NT2/D1 (cell line): ENCODE measurements at places on chromosomes 4 and X.

GRCh38 chrX:23919706-23920320 is 12.0 kb downstream of the CXorf58 start:
- no peak for DNase-seq

DNA sequence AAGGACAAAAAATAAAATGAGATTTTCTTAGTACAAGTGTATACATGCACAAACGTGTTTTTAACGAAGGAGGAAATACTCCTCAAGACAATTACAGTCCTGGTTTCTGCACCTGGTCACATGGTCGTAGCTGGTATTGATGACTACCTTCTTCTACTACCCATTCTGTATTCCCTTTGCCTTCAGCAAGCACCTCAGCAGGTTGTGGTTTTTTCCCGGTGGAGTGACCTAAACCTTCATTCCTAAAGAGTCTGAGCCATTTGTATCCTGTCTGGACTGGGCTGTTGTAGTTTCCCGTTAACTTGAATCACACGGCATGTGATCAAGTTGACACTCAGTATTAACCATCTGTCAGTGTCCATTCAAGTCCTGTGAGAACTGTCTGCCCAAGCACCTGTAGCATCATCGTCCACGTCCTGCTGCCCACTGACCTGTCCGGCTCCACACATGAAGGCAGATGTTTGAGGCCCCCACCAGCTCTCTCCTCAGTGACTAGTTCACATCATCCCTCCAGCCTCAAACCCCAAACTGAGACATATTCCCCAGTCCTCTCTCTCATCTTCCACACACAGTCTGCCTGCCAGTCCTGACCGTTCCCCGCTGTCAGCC is 31.1 kb upstream of the TBC1D14 start:
- DNase-seq = no peak

DNA sequence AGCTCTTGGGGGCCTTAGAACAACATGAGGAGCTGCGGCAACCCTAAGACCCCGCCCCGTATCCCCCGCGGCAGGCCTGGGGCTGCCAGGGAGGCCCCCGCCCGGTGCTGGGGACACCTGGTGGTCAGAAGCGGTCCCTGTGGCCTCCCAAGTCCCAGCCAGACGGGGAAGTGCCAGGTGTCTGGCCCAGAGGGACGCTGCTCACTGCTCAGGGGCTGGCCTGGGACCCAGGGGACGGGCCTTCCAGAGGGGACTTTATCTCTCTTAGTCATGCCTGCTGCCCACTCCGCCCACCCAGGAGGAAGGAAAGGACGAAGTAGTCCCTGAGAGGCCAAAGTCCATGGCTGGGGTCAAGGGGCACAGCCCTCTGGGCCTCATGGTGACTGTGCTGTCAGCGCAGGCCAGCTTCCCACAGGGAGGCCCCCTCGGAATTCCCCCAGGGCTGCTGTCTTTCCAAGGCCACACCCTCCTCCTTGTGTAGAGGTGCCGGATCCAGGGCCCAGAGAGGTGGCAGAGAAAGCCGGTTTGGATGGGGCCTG is 31.0 kb upstream of the HTRA3 start:
- no peak for DNase-seq

DNA sequence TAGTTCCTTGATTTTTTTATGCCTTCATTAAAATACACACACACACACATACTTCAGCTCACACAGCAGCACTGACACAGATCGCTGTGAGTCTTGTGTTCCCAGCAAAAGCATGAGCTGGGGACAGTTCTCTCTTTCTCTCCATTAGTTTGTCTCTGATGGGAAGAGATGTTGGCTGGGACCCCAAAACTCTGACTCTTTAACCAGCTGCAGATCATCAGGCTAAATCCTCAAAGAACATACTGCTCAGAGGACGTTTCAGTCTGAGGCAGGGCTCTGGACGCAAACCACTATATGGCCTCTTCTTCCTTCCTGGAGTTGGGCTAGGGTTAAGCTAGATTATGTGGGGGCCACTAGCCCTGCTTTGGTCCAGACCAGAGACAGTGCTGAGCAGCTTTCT is 109.6 kb downstream of the NHSL2 start:
- no peak for DNase-seq

DNA sequence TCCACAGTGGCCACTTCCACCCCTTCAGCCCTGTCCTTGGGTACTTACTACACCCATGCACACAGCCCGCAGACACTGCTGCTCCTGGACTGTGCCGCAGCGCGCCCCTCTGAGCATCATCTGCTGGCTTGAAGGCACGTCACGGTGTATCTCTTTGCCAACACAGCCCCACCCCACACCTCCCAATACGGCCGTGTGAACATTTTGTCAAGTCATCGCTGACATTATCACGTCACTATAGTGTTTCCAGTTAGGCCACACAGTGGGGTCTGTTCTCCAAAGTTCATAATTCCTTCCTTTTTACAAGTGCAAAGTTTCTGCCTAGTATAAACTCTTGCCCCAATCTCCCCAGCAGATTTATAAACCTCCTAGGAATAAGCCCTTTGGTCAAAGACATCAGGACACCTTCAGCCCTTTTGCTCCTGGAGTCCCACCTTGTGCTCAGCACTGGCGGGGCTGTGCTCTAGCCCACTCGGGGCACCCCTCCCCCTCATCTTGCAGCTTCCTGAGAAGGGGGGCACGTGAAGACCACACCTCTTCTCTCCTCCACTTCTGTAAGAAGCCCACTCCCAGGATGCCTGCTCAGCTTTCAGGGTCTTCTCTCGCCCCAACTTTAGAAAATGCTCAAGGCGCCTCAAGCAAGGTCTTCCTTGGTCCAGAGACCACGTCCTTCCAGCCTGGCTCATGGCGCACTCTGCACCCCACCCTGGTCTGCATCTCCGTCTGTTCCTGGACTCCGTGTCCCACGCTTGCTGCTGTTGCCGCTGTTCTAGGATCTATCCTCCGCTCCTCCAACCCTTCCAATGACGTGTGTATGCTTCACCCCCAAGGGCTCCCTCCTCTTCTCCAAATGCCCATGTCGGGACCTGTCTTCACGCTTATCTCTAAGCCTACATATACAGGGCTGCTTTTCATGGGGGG is 7.2 kb downstream of the FAM53A start:
- DNase-seq = no peak

GRCh38 chrX:112614640-112615039 is 65.1 kb downstream of the LHFPL1 start:
- DNase-seq = peak; percentile 81

GRCh38 chr4:98387345-98388026 is 126.3 kb downstream of the RAP1GDS1 start:
- no peak for DNase-seq

DNA sequence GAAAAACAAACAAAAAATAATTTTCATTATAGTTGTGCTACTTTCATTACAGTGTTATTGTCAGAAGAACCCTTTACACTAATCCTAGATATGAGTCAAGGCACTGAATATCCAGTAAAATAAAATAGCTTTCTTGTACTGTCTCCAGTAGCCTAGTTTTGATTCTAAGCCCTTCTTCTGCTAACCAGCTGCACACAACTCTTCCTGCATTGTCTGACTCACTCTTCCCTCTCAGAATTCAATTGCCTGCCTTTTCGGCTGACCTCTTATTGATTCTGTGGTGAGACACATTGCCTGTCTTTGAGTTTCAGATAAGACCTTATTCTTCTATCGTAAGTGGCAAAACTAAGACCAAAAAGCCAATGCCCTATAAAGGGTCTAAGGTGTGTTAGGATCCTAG is 26.7 kb upstream of the PCDH18 start:
- DNase-seq = no peak

- DNase-seq = no peak
These were observed 1956.2 kb upstream of the AGA start for GRCh38 chr4:179398414-179398813.

DNA sequence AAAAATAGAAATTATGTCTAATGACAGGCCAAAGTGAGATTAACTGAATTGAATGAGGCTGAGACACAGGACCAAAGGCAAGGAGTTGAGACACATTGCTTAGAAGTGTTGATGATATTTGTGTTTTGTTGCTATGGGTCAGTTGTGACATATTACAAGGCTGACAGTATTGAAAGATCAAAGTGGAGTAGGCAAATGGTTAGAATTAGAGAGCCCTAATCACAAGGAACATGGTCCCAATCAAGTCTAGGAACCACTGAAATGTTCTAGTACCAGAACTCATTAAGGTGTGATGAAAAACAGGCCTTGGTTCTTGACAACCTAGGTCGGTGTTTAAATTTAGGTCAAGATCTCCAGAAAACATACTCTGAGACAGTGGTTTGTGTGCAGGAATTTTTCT is 896.3 kb upstream of the HS3ST1 start:
- no peak for DNase-seq

DNA sequence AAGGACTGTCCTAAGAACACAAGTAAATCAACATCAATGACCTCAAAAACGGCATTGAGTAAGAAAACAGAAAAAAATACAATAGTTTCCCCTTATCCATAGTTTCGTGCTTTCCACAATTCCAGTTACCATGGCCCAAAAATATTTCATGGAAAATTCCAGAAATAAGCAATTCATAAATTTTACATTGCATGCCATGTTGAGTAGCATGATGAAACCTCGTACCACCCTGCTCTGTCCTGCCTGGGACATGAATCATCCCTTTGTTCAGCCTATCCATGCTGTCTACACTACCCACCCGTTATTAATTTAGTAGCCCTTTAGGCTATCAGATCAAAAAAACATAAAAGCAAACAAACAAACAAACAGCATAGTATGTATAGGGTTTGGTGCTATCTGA is 51.1 kb downstream of the KLF3 start:
- DNase-seq = no peak

DNA sequence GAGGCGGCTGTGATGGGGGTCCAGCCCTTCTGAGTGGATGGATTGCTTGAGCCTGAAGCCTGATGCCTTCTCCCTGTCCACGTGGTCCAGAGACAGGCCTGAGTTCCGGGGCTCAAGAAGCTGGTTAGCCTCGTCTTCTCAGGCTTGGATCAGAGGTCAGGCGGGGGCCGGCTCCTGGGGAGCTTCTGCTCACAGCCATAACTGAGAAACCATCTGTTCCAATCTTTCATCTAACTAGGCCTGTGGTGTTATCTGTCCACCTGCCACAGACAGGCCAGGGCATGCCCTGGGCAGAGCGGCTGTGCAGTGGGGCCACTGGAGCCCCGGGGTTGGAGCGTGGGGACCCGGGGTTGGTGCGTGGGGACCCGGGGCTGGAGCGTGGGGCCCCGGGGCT is 63.1 kb downstream of the SORCS2 start:
- no peak for DNase-seq

DNA sequence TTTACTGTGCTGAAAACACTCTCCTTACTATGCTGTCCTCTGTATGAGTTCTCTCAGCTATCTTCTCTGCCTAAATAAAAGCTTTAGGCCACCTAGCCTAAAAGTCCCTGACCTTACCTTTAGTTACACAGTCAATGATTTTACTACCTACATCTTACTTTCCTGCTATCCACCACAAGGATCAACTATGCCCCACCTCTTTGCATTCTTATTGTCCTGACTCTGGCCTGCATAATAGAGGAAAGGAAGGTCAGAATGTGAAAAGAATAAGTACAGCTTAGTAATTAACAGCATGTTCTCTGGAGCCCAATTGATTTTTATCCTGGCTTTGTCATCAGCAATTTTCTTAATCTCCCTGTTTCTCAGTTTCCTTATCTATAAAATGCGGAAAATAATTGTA is 1257.8 kb downstream of the RPA4 start:
- peak; percentile 18 for DNase-seq

DNA sequence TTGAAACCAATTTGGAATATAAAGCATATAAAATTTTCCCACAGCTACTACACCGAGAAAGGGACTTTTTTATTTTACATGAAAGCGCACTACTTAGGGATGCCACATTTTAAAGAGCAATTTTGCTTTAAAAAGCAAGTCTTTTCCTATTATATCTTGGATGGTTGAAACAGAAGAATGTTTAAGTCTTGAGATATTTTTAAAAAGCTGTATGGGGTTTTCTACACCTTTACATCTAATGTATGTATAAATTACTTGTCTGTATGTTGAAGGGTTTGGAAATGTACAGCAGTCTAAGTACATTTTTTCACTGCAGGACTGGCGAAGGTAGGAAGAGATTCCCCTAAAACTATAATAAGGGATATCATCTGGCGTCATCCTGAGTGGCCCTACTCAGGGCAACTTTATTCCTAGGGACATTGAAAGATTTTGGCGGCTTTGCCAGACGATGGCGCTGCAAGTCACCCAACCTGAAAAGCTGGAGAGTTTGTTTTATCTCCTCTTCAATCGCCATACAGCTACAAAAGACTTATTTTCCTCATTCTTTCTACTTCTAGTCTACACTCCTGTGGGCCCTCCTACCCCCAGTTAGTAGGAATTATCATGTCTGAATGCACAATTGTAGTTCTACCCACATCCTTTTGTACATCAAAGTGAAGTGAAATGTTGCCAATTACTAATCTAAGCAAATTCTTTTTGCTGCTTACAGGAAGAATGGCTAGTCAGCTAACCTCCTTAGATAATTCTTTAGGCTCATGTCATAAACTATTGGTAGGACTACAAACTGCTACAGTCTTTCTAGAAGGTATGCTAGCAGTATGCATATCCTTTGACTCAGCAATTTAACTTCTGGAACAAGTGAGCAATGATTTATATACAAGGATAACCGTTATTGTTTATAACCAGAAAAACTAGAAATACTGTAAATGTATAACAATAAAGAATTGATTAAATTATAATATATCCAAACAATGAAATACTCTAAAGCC is 782 bp upstream of the NEK1 start:
- peak; percentile 42 for DNase-seq

DNA sequence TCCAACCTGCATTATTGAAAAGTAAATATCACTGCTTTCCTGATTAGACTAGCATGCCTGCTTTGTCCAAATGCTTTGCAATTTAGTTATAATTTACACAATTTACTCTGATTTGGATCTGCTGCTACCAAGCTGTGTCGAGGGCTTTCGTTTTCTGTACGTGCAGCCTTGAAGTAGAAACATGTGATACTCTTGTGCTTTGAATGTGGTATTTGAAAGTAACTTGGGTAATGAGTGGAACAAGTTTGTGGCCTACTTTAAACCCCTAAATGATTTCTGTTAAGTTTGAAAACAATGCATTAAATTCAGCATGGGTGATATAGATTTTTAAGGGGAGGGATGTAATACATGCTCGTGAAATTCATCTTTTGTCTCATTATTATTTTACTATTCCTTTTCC is 240.7 kb downstream of the IQCM start:
- DNase-seq = no peak

DNA sequence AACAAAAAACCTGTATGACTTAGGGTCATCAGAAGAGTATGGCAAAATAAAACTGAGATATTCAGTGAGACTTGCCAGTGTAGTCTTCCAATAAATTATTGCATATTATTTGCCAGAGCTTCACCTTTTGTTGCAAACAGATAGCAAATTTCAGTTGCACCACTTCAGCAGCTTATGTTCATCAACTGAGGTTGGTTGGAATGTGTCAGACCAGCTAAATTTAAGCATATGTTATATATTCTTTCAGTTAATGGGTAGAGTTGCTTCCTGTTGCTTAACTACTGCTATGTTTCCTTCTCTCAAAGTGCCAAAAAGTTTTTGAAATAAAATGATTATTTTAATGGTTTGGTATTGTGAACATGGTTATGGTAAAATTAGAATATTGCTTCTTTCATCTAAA is 61.5 kb downstream of the GALNT7 start:
- no peak for DNase-seq

DNA sequence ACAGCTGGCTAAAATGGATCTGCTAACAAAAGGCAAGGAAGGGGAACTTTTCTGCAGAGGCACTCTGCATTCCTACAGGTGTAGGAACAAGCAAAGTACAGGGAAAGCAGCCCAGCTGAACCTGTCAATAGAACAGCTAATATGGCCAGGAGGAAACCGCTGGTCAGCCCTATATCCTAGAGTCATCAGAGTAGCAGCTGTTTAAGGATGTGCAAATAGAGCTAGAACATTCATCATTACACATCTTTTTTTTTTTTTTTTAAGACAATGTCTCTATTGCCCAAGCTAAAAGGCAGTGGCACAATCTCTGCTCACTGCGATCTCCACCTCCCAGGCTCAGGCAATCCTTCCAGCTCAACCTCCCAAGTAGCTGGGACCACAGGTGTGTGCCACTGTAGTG is 163.0 kb downstream of the BTC start:
- DNase-seq = no peak
